ENCODE measurements at places on chromosomes 3 and 15.

DNA sequence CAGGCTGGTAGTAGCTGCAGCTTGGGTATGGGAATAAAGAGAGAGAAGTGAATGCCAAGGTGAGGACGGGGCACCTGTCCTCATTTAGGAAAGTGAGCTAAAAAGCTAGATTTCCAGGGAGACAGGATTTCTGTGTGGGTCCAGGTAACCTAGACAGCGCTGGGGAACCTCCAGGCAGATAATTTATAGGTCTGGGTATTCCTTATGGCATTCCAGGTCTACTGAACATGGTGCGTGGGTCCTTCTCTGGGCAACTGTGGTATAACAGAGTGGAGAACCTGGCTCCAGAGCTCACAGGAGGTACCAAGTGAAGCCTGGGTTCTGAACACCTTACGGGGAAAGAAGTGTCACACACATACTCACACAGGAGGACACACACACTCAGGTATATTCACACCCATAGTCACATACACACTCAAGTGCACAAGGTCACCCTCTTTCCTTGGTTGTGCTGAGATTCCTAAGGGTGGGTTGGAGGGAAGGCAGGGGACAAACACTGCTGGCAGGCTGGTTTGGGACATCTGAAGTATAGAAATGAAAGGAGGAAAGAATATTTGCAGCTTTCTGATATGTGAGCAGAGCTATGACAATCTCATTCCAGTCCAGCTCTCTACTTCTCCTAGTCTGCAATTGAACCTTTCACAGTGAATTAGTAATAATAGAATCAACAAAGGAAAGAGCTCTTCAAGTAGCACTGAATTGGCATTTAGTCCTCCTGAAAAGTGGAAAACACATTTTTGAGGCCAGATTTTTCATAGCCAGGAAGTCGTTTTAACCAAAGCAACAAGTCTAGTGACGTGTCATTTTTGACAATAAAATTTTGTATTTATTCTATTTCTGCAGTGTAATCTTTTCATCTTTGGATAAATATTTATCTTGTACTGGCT is 37.4 kb upstream of the ITGA11 start:
- DNase-seq: no peak

DNA sequence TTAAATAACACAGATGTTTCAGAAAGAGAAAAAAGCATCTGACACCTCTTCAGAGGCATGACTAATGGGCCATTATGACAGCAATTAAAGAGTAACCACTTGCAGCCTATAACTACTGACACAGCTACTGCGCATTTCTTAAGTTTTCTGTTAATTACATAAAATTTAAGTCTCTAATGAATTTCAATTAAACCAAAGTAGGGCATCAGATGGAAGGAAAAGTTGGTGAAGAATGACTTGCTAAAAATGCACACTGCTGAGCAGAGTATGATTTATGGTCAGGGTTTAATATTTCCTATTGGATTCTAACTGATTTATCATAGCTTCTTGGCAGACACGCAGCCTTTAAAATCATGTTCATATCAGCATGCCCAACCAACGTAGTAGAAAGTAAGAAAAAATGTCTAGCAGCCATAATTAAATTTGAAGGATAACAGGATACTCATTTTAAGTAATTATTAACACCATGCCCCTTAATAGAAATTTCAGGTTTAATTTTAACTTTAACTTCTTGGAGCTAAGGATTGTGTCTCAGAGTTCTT is 140.0 kb downstream of the CBLB start:
- no peak for DNase-seq

- DNase-seq: no peak
These were observed 199.3 kb upstream of the CMC1 start for GRCh38 chr3:28042095-28042635.

DNA sequence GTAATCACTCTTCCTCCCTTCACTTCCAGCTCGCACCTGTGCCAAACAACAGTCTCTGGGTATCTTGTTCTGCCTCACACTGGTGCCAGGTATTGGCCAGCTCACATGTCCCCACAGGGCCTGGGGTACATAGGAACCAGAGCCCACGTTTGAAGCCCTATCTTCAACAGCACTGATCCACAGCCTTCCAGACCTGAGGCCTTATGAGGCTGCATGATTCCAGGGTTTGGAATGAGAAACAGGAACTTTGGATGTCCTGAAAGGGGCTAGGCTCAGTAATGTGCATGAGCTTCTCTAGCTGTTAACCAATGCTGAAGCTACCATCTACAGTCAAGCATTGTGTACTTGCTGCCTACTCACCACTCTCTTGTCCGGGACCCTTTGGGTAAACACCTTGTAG is 92.4 kb downstream of the GPR156 start:
- no peak for DNase-seq

GRCh38 chr3:71876135-71877105 is 91.5 kb upstream of the PROK2 start:
- DNase-seq: no peak

- no peak for DNase-seq
These were observed 234.6 kb downstream of the SUCLG2 start for GRCh38 chr3:67419779-67420178.

All from NCI-H187 (cell line).